ENCODE measurements at places on chromosomes 4 and X.

DNA sequence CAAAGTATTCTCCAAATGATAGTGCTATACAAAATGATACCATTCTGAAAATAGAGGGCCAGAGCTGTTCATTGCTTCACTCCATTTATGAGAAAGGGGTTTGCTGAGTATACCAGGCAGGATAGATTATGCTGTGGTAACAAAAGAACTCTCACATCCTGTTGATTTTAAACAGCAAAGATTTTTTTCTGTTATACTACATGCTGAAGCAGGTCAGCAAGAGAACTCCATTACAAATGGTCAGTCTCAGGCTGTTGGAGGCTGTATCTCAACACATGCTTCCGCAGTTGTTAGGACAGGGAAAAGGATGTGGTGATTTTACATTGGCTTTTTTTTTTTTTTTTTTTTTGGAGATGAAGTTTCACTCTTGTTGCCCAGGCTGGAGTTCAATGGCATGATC, 13.7 kb upstream of the KLHL5 start:
- DNase-seq = no peak

GRCh38 chr4:118845552-118846050, 9.7 kb upstream of the SEC24D start:
- DNase-seq = no peak

DNA sequence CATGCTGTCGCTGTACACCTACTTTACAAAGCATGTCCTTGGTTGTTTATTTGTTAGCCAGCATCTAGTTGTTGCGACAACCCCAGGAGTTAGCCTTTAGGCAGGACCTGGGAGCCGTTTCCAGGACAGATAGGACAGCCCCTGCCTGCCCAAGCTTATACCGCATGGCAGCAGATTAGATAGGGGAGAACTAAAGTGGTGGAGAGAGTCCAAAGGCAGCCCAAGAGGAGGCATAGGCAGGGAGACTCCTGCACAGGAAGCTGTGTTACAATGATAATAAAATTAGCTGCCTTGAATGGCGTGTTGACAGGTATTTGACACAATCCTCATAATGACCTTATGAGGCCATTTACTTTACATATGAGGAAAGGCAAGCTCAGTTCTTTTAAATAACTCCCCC, 13.0 kb downstream of the NSDHL start:
- DNase-seq = no peak

DNA sequence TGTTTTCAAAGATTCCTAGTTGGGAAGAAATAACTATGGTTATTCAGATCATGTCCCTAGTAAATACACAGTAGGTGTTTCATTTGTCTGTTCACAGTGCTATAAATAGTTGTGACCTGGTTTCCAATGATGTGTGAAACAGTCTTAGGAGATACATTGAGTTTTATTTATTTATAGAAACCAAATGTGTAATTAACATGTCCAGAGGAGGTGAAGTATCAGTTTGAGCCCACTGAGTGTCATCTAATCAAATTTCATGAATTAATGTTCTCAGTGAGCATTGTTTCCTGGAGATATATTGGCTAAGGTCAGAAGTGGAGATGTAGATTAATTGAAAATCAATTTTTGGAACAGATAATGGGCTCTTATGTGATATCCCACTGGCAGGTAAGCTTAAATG, 996.3 kb downstream of the FSTL5 start:
- DNase-seq = no peak

DNA sequence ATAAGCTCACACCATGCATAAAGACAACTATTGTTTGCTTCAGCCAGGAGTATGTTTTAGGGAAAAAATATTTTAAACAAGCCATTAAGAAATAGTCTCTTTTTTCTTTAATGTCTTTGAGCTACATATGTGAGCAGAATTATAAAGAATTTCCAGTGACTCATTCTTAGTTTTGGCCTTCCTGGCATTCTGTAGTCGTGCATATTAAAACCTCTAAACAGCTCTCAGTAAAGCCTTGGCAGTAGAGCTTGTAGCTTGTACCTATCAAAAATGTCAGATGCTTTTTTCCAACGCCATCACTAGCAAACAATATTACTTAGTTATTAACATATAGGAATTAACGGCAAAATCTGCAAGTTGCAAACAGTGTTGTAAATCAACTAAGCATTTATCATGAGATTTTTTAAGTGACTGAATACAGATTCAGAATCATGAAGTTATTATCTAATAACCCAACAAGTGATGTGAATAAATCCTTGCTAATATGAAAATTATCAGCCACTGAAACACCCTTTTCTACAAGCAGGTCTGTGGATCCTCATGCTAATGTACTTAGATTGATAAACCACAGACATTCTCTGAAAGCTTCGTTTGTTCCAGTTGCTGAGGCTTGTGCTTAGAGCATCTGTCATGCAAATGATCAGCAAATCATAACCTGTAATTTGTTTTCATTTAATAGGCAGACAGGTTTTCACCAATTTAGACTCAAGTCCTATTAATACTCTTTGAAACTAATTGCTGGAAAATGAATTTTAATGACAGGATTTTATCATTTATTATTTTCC, 412.0 kb upstream of the ATOH1 start:
- peak; percentile 16 for DNase-seq

- no peak for DNase-seq
These were observed 53.6 kb upstream of the PRPS1 start for GRCh38 chrX:107574711-107575110.

GRCh38 chrX:133674726-133675470, 259.6 kb upstream of the GPC4 start:
- no peak for DNase-seq

GRCh38 chr4:150583287-150584110, 1.5 kb downstream of the MAB21L2 start:
- no peak for DNase-seq

- no peak for DNase-seq
These were observed 92.0 kb upstream of the CLCN4 start for GRCh38 chrX:10064736-10065135.

- no peak for DNase-seq
These were observed 96.6 kb upstream of the OTUD4 start for GRCh38 chr4:145277011-145277410.

- no peak for DNase-seq
These were observed 23.7 kb downstream of the BMP2K start for GRCh38 chr4:78799551-78800495.

GRCh38 chr4:152244659-152245058, 291.2 kb downstream of the FBXW7 start:
- no peak for DNase-seq

GRCh38 chr4:14862891-14863290, 139.4 kb upstream of the CPEB2 start:
- no peak for DNase-seq

DNA sequence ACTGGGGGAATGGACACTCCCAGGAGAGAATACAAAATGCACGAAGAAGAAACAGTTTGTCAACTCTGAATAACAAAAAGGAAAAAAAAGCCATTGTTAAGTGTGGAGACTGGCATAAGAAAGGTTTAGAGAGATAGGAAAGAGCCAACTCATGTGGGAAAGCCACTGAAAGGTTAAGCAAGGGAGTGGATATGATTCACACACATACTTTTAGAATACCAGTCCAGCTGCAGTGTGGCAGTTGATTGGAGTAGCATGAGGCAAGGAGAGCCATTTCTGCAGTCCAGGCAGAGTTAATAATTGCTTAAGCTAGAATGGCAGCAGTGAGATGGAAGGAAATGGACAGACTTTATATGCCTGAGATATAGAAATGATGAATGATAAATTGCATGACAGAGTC, 36.9 kb upstream of the ADAD1 start:
- DNase-seq = no peak
